Cardiac septum (tissue), 1 donor: ENCODE measurements at places on chromosomes 1 and 21.

DNA sequence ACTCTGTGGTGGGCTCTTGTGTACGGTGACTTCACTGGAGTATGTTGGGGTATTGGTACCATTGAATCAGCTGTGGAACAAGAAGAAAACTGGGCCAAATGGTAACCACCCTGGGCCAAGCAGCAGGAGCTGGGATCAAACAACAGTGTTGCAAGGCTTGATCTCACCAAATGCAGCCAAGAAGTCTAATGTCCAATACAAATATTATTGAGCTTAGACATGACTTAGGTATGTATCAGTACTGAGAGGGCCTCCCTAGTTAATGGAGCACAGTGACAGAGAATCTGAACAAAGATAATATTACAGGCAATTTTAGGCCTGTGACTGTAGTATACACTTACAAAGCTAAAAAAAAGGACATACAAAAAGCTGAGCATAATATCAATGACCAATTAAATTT lies 604.8 kb downstream of the PLA2G4A start:
- DNase-seq = no peak

- DNase-seq = no peak
These were observed 139.4 kb upstream of the KIAA1614 start for GRCh38 chr1:180773210-180773865.

DNA sequence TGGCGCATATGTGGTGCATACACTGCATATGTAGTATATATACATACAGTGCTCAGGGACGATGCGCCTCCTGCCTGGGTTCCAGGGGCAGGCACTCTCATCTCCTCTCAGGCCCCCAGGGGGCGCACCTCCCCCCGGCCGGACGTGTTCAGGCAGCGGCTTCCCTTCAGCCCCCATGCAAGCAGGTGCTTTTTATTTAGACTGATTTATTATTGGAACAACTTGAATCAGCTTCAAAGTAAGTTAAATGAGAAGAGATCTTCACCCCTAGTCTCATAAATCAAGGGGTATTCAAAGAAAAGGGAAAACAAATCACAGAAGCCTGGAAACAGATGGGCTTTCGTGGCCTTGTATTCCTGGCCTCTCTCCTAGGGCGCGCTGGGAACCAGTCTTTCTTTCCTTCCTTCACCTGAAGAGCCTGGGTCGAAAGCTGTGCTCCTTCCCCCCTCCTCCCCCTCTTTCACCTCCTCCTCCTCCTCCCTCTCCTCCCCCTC lies 64.6 kb downstream of the UBIAD1 start:
- DNase-seq = no peak

DNA sequence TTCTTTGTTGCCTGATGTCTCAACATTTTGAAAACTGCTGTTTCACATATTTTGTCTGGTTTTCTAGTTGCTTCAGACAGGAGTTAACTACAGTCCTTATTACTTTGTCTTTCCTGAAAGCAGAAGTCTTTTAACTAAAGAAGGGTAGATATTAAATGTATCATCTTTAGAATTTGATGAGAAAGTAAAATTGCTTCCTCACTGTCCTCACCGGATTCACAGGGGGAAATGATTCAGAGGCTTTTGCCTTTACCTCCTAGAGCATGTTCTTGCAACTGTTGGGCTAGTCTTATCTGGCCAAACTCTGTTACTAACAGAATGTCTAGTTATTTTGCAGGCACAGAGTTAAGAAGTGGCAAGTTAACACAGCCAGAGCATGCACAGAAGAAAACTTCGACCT lies 107.2 kb upstream of the VAV3 start:
- DNase-seq = no peak

- no peak for DNase-seq
These were observed 218.6 kb downstream of the SLC44A5 start for GRCh38 chr1:75392278-75392677.

DNA sequence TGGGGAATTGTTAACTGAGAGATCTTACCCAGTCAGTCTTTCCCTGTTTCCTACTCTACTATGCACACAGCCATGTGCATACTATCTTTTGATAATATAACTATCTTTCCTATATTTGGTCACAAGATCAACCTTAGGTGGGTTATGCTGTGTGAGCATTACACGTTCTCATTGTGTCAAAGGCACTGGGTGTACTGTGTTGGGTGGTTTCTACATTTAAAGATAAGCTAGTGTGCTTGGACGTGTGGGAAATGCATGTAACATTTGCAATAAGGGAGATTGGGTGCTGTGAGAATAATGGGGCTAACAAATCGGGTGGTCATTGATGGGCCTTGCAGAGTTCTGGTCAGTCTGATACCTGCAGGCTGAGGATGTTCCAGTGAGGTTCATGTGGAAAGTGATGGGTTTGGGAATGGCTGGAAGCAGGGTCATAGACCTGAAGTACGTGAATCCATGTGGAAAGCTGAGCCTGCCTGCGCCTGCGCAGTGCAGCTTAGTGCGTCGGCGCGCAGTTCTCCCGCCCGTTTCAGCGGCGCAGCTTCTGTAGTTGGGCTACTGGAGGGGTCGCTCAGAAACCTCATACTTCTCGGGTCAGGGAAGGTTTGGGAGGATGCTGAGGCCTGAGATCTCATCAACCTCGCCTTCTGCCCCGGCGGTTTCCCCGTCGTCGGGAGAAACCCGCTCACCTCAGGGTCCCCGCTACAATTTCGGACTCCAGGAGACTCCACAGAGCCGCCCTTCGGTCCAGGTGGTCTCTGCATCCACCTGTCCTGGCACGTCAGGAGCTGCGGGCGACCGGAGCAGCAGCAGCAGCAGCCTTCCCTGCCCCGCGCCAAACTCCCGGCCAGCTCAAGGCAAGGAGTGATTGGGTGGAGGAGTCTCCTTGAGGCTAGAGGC lies at the start of gene MSH4:
Gene MSH4, plus strand, starts transcription at position 507 of the 897 bp plus-strand sequence. Its CDS starts 104 bp downstream, at position 611.
- DNase-seq = no peak

DNA sequence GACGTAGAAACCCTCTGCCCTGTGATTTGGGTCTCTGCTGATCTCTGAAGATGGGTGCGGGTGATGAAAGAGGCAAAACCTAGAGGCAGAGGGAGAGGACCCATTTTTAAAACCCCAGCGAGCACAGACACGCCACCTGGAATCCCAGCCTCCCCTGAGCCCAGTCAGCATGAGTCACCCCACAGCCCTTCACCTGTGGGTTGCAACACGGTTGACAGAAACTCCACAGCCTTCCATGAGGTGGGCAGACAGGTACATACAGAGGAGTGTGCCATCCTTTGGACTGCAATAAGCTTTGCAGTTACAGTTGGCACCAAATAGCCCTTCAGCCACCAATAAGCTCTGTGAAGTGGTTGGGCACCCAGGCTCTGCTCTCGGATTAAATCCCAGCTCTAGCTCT lies 2.1 kb upstream of the GRHL3 start:
- DNase-seq = no peak

DNA sequence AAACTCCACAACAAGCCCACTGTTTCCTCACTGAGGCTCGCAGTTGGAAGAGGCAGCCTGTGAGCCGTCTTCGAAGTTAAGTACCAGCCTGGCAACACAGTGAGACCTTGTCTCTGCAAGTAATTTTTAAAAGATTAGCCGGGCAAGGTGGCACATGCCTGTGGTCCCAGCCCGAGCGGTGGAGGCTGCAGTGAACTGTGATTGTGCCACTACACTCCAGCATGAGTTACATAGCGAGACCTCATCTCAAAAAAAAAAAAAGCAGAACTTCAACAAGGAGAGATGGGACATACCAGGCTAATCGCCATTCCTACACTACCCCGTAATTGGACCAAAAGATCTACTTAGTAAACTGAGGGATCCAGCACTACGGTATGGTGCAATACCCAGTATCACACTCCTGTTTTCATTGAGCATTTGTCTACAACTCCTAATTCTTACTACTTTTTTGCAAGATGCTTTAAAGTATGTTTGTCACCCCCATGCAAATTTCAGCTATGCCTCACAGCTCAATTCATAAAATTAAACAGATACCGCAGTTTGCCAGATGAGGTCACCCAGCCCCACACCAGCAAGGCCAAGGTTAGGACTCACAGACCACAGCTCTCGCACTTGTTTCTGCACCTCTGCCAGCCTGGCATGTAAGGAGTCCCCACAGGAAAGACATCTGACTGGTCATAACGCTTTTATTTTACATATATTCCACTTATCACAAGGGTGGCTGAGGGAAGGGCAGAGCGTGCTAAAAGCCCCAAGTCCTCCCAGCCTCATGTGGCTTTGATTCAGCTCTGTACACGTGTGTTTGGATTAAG lies 21.0 kb downstream of the SDE2 start:
- no peak for DNase-seq

DNA sequence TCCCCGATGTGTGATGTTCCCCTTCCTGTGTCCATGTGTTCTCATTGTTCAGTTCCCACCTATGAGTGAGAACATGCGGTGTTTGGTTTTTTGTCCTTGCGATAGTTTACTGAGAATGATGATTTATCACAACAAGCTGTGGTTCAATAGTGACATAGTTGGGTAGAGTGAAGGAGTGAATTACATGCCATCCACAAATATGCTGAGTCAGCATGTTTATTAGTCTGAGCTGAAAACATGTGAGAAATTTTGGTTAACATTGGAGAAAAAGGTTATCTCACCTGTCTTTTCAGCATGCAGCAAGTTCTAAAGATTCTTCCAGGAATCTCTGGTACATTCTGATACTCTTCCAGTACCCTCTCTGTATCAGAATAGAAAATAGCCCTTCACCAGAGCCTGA lies 19.0 kb downstream of the OR2L3 start:
- DNase-seq = no peak

DNA sequence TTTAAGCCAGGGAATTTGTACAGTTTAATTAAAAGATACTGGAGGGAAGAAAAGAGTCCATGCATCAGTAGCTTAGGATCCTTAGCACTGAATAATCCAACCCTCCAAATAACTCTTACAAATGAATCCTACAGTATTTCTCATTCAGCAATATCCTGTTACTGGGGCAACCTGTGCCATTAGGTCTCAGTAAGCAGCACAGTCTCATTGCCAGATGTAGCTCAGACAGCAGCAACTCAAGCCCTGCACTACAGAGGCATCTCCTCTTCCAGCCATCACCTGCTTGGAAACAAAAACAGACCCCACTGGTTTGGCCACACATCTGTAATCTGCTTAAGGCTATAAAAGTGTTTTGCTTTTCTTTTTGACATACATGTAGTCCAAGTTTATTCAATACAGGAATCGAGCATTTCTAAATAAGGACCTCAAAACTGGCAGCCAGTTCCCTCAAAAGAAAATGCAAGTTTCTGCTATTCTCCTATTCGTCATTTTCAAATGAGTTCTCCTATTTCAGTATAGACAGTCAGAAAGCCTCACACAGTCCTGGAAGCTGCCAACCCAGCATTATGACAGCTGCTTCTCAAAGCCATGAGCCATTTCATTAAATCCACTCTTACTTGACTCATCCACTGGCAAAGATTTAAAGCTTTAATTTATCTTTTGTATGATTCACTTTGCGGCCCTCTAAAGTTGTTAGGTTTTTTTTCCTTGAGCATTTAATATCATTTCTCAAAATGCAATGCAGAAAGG lies 129.0 kb downstream of the APP start:
- DNase-seq = no peak

DNA sequence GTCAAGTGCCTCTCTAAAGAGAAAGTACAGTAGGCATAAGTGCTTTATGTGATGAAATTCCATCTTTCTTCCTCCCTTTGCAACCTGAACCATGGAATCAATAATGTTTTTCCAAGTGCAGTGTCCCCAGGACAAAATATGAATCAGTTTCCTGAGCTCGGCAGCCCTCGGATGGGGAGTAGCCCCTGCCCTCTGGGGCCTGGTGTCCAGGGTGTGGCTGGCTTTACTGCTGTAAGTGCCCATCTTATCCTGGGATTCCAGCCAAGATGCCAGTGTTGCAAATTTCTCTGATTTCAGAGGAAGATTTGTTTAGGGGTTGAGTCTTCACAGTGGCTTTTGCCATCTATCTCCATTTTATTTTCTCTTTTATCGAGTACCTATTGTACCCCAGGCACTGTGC lies 40.5 kb upstream of the SRP9 start:
- no peak for DNase-seq

GRCh38 chr1:157004327-157004726 lies 41.2 kb downstream of the ARHGEF11 start:
- DNase-seq = no peak

DNA sequence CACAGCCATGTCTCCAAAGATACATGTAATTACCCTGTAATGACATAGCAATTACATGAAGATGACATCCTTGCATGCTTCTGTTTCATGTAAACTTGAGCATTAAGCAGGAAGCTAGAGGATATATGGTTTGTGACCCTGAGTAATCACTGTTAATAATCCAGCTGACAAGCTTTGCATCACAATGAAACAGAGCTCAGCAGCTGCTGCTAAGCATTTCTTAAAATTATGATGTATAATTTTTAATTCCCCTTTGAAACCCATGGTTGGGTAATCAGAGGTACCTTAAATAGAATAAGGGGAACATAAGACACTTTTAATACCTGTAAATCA lies 293.5 kb downstream of the NTNG1 start:
- DNase-seq = no peak

GRCh38 chr21:20856926-20857325 lies 141.3 kb upstream of the NCAM2 start:
- DNase-seq = no peak

- no peak for DNase-seq
These were observed 137.9 kb upstream of the F3 start for GRCh38 chr1:94679332-94680038.

DNA sequence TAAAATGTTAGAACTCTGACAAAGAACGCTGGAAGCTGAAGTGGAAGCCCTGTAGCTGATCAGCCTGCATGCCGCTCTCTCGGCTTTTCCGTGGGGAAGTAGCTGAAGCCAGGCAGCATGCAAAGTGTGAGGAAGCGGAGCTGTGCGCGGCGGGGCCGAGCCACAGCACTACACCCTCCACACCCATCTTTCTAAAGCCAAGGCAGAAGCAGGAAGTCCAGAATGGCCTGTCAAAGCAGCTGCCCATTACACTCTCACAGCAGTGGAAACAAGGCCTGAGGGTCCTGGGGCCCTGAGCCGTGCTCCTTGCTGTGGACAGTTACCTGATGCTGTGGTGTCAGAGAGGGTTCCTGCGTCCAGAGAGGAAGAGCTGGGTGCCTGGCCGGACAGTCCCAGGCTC lies 69.6 kb downstream of the UBR4 start:
- no peak for DNase-seq

GRCh38 chr1:172142324-172142723 lies 278.2 kb upstream of the C1orf105 start:
- no peak for DNase-seq

DNA sequence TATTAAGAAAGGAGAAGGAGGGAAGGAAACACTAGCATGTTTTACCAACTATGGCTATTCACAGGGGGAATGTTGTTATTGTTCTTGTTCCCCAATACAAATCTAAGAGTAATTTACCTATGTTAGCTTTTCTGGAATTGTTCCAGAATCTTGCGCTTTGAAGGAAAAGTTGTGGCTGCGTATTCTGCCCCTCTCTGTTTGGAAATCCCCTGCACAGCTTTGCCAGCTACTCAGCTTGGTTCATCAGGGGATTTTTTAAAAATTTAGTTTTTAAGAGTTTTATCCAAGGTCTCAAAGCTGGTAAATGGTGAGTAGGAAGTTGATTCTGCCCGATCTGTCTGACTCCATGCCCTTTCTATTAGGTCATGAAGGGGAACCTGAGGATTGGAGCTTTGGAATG lies 9.5 kb upstream of the IRF6 start:
- DNase-seq = no peak

GRCh38 chr1:193486671-193487229 lies 300.3 kb upstream of the B3GALT2 start:
- DNase-seq = no peak
